ENCODE measurements at places on chromosomes 7 and 10.

DNA sequence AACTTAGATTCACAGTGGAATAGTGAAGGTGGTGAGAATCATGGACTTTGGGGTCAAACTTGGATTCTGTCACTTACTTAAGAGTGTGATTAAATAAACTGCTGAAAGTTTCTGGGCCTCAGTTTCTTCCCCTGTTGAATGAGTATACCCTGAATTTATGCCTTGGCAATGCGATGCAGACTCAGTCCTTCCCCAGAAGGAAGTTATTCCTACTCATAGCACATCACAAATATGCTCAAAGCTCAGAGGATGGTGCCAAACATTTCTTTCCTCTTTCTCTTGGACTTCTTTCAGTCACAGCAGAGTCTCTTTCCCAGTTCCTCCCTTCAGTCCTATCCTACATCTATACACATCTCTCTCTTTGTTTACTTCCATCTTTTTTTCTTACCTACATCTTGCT is 45.1 kb downstream of the ASB4 start:
- DNase-seq = no peak

DNA sequence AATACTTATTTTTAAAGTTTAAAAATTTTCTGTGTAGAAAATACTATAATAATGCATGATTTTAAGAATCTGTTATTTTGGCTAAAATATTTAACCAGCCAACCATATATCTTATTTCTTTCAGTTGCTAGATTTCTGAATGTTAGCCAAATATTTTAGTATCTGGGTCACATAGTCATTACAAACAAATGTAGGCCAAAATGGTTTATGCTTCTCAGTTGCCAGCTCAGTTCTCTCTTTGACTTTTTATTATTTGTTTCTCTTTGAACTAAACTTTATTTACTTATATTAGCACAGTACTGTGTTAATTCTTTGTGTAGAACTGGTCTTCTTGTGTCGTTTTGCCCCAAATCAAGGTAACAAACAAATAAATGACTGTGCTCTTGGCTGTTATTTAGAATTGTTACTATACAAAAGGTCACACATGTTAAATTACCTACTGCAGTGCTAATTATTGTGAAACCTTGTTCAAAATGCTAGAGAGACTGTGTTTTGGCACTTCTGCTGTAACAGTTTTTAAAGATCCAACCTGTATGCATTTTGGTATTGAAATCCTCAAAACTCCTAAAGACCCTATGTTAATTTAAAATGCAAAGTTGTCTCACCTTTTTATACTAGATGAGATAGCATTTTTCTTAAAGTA is 39.8 kb downstream of the ZEB1 start:
- DNase-seq = no peak

DNA sequence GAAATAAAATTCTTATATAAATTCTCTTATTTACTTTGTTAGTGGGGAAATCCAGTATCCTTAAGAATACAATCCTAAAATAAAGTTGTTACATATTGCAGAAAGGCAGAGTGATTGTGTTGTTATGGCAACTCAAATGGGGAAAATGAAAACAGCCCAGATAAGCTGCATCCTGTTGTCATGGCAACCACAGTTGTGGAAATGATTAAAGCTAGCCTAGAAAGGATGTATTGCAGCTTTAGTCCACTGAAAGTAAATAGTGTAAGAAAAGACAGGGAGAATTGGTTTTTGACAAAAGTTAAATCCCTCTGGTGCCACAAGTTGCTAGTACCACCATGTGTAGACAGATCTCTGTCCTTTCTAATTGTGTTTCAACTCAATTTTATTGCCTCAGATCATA is 43.2 kb downstream of the BTRC start:
- no peak for DNase-seq

DNA sequence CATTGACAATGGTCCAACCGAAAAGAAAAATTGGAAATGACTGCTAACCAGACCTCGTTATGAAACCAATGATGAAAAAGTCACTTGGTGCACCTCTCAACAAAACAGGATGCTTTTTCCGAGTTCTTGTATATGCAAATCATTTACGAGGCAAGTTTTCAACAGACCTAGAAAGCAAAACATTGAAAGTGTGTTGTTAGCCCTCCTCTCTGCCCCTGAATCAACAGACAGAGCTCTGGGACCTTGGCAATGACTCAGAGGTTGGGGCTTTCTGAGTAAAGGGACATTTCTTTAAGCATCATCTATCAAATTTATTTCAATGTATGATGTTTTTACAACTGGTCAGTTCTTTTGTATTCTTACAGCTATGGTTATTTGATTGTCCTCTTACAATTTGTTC is 16.3 kb upstream of the DKK1 start:
- no peak for DNase-seq

- peak; percentile 66 for DNase-seq
Measured at GRCh38 chr10:32332299-32332750, 14.6 kb downstream of the EPC1 start.

DNA sequence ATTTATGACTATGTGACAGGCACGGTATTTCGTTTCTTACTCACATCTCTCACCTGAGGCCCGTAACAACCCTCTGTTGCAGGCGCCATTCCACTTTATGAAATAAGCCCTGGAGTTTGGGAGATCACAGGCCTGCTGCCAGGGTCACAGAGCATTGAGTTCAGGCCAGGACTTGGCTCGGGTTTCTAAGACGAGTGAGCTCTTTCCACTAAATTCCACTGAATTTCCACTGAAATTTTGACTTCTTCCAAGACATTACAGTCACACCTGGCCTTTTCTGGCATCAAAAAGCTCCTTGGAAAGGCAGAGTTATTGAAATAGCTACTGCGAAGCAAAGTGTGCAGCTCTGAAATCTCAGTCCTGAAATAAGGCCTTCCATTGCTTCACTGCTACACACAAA is 282.8 kb upstream of the MGMT start:
- no peak for DNase-seq

DNA sequence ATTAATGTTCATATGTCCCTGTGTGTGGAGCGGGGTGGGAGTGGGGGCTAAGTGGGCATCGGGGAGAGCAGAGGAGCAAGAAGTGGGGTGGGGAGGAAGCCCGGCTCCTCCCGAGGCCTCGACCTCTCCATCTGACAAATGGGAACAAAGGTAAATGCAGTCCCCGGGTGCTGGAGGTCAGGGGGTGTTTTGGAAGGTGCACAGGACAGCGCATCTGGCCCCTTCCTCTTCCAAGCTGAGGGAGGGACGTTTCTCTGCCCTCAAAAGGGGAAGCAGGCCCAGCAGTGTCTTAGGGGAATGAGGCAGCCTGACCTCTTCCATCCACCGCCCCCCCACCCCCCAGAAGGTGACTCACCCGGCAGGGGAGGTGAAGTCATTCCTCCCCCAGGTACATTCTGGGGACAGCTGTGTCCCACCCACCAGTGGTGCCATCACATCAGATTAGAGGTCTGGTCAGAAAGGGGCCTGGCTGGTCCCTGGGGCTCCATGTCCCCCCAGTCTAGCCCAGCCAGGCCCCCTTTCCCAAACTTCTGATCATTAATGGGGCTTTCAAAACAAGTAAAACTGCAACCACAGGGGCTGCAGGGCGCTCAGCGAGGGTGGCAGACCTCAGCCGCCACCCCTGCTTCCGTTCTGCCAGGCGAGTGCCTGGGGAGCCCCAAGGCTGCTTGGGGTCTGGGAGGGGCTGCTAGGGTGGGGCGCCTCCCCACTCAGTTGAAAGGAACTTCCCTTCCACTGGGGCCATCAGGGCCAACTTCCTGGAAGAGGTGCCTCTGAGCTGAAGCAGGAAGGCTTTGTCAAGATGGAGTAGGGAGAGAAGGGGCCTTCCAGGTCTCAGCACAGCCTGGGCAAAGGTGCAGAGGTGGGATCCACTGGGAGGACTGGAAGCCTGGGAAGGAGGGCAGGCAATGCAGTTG is 10.8 kb downstream of the LFNG start:
- DNase-seq = peak; percentile 61

- no peak for DNase-seq
Measured at GRCh38 chr10:12252882-12253546, 57.0 kb downstream of the CDC123 start.

- DNase-seq = no peak
Measured at GRCh38 chr10:44046605-44047004, 338.3 kb downstream of the CXCL12 start.

- DNase-seq = no peak
Measured at GRCh38 chr7:158827411-158828132, 1.7 kb downstream of the ESYT2 start.

DNA sequence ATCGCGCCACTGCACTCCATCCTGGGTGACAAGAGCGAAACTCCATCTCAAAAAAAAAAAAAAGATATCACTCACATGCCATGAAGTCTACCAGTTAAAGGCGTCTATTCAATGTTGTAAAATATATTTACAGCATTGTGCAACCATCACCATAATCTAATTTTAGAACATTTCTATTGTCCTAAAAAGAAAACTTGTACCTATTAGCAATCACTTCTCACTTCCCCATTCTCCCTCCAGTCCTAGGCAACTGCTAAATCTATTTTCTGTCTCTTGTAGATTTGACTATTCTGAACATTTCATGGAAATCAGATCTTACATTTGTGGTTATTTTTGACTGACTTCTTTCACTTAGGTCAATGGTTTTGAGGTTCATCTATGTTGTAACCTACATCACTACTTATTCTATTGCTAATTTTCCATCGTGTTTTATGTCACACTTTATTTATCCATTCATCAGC is 25.2 kb upstream of the OTUD1 start:
- DNase-seq = no peak

DNA sequence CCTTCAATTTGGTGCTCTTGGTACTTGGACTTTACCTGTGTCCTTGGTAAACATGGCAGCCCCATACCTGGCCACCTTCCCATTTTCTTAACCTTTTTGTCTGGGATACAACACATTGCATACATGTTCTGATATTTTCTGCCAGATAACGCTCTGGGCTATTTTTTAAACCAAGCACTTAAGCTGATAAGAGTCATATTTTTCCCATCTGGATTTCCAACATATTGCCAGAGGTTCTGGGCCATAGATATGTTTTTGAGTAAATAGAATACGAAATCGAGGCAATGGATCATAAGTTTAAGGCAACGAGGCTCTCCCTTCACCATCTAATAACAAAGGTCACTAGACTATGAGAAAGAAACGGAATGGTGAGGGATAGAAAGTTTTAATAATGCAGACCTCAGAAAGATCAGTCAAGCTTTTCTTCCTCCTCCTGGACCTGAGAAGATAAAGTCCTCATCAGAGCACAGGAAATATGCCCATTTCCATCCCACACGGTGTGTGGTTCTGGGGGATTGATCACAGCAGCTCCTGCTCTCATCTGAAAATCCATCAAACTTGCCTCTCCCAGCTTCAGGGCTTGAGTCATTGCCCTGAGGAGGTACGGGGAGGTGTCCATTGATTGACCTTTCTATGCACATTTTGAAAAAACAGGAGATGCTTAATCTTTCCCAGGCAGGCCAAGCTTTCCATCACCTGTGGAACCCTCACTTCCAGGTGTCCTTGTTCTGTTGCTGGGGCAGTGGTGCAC is 257.2 kb downstream of the GFRA1 start:
- no peak for DNase-seq

DNA sequence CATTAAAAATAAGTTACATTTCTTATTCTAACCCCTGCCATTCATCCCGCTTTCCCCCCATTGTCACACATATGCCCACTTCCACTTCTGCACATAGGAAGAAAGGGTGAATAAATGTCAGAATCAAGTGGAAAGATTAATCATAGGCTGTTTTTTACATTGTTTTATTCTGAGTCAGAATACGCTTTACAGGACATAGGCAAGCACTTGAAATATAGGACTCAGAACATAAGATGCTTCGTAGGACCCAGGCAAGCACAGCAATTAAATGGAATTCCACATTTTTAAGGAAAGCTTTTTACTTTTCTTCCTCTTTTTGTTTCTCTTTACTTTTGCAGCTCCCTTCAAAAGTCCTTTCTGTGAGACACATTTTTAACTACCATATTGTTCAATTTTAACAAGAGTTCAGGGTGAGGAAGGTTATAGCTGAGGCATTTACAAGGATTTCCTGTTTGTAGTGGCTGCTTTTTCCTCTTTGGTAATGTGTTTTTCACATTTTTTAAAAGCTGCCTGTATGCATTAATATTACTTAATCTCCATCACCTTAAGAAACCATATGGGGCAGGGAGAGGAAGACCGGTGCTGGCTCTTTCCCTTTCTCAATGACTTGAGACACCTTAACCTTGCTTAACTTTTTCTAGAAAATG is 130.0 kb downstream of the TES start:
- no peak for DNase-seq

- no peak for DNase-seq
Measured at GRCh38 chr10:123772645-123773508, 106.7 kb downstream of the GPR26 start.

- DNase-seq = no peak
Measured at GRCh38 chr7:130444234-130444633, 3.4 kb upstream of the CEP41 start.

DNA sequence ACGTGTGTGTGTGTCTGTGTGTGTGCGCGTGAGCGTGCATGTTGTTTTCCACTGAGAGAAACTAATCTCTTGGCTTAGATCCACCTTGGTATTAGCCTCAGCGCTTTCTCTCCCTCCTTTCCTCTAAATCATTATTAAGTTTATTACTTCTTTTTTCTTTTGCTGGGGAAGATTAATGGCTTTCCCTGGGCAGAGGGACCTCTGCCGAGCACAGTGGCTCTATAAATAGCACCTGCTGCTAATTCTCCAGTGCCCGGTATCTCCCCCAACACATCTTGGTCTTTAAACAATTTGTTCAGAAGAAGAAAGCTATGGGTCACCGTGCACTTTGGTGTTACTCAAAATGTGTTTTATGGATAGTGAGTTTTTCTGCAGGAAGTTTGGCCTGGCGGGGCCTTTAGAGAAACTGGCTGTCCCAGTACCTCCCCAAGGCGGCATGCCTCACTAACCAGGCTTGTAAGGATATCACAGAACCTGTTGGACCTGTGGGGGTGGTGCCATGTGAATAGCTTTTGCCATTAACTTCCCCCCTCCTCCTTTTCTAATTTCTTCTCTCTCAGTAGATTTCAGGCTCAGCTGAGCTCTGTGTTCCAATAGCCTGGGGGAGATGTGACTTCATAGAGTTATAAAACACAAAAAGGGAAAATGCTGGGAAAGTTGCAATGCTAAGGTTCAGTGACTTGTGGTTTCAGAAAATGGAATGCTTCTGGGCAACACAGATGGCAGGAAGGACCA is 70.1 kb upstream of the RAB11FIP2 start:
- no peak for DNase-seq

Measured in activated CD4-positive, CD25-positive, alpha-beta regulatory T cell treated with anti-CD3 and anti-CD28 coated beads, Interleukin-2, amount 50 U/mL, for 72 hours (primary cell).